ENCODE measurements at places on chromosomes 16 and 17.
A peak's percentile ranks its signal among the peaks of the same experiment; 100 is the strongest.

GRCh38 chr17:57569853-57570252 lies 175.2 kb downstream of the CCDC182 start:
- H3K36me3 ChIP-seq, result peaks cover 8% of the 10 kb centered on the region
- no peak overlapping the region for H3K4me3 ChIP-seq
- no peak for DNase-seq
- H3K27me3 ChIP-seq, result no peaks in the 10 kb centered on the region
- H3K27ac ChIP-seq, result no peak overlapping the region

DNA sequence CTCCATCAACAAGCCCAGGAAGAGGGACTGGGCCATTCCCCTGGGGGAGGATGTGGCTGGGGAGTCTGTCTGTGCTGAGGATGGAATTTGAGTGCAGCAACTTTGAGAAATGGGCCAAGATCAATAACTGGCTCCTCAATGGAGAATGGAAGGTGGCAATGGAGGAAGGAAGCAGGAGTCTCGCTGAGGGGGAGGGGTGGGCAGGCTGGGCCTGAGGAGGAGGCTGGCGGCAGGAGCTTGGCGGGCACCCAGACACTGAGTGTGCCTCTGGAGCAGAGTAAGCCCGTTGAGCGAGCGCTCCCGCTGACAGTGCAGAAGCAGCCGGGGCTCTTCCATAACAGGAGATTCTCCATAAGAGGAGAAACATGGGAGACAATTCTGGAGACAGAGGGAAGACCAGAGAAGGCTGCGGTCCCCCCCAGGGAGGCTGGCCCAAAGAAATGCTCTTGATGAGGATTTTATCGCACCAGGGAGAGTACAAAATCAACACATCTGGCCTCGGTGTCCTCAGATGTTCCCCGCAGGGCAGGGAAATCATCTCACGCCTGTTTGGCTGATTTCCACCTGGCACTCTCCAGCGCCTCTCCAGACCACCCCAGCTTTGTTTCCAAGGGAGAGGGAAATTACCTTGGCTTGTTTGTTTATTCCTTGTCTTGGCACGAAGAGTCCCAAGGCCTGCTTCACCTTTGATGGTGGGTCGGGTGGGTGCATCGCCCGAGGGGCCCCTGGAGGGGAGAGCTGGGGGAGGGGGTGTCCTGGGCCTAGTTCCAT lies 2.8 kb upstream of the MMP15 start:
- H3K36me3 ChIP-seq, result peaks cover 5% of the 10 kb centered on the region
- no peak for DNase-seq
- no peak overlapping the region for H3K4me3 ChIP-seq
- peaks cover 3% of the 10 kb centered on the region for H3K27me3 ChIP-seq

DNA sequence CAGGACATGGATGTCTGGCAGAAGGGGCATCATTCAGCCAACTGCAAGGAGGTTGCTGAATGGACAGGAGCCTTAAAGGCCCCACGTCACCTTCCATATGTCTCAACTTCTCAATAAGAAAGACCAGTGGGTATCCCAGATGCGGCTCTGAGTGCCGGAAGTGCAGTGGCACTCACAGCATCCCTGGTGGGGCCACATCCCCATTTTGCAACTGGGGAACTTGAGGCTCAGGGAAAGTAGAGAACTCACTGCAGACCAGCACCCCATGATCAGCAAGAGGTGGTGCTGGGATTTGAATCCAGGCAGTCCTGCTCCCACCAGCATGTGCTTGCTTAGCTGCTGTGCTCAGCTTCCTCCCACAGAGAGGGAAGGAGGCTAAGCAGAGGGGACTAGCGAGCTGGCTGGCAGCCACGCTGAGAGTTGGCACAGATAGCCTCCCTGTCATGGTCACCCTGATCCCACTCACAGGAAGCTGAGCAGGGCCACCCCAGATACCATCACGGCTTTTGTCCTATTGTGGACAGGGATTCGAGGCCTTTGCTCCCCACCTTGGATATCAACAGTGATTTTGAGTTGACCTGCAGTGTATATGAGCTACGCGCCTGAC lies 294.2 kb upstream of the FOXF1 start:
- H3K27ac ChIP-seq, result no peak overlapping the region
- DNase-seq, result no peak
- H3K4me3 ChIP-seq, result no peak overlapping the region
- peaks cover 9% of the 10 kb centered on the region for H3K27me3 ChIP-seq

GRCh38 chr16:78882751-78883150 lies 717.8 kb downstream of the MAF start:
- H3K4me3 ChIP-seq, result no peak overlapping the region
- no peak for DNase-seq
- no peak overlapping the region for H3K27ac ChIP-seq
- no peaks in the 10 kb centered on the region for H3K27me3 ChIP-seq
- H3K4me1 ChIP-seq, result no peaks in the 10 kb centered on the region
- H3K36me3 ChIP-seq, result no peaks in the 10 kb centered on the region

GRCh38 chr17:75548813-75549212 lies 23.3 kb downstream of the LLGL2 start:
- no peak for DNase-seq
- H3K36me3 ChIP-seq, result peaks cover 4% of the 10 kb centered on the region
- no peaks in the 10 kb centered on the region for H3K27me3 ChIP-seq
- H3K27ac ChIP-seq, result no peak overlapping the region

DNA sequence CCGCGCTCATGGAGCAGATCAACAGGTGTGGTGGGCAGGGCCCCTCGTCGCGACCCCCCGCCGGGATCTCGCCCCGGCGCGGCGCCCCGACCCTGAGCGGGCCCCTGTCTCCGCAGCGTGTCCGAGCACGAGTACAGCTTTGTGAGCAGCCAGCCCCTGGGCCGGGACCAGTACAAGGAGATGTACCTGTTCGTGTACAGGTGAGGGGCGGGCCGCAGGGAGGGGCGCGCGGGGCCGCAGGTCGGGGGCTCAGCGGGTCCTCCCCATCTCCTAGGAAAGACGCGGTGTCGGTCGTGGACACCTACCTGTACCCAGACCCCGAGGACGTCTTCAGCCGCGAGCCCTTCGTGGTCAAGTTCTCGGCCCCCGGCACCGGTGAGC lies 848 bp downstream of the DNASE1L2 start:
- H3K4me3 ChIP-seq, result no peak overlapping the region
- H3K36me3 ChIP-seq, result peaks cover 14% of the 10 kb centered on the region
- no peak for DNase-seq
- H3K27ac ChIP-seq, result no peak overlapping the region

DNA sequence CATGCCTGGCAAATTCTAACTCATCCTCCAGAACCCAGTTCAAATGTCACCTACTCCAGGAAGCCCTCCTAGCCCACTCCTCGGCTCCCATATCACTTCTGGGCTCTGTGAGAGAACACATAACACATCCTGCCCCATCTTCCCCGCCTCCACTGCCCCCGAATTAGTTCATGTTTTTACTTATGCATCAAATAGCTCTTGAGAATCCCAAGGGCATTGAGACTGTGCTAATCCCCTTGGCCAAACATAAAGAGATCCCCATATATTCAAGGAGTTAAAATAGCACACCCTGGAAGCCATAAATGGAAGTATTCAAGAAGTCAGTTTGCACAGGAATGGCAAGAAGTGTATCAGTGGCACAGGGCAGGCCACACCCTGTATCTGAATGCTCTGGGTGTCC lies 2.0 kb upstream of the CREBBP start:
- peaks cover 3% of the 10 kb centered on the region for H3K27me3 ChIP-seq
- no peak for DNase-seq
- peaks cover 18% of the 10 kb centered on the region for H3K4me1 ChIP-seq

- H3K36me3 ChIP-seq, result peaks cover 4% of the 10 kb centered on the region
- H3K4me1 ChIP-seq, result peaks cover 23% of the 10 kb centered on the region
- H3K27ac ChIP-seq, result no peak overlapping the region
- no peaks in the 10 kb centered on the region for H3K27me3 ChIP-seq
- DNase-seq, result no peak
Measured at GRCh38 chr17:29929006-29929532, 959 bp downstream of the SSH2 start.

GRCh38 chr17:6070913-6071511 lies 833 bp downstream of the WSCD1 start:
- H3K4me3 ChIP-seq, result no peak overlapping the region
- no peak for DNase-seq
- peaks cover 12% of the 10 kb centered on the region for H3K4me1 ChIP-seq
- H3K36me3 ChIP-seq, result peaks cover 5% of the 10 kb centered on the region
- peaks cover 32% of the 10 kb centered on the region for H3K27me3 ChIP-seq

DNA sequence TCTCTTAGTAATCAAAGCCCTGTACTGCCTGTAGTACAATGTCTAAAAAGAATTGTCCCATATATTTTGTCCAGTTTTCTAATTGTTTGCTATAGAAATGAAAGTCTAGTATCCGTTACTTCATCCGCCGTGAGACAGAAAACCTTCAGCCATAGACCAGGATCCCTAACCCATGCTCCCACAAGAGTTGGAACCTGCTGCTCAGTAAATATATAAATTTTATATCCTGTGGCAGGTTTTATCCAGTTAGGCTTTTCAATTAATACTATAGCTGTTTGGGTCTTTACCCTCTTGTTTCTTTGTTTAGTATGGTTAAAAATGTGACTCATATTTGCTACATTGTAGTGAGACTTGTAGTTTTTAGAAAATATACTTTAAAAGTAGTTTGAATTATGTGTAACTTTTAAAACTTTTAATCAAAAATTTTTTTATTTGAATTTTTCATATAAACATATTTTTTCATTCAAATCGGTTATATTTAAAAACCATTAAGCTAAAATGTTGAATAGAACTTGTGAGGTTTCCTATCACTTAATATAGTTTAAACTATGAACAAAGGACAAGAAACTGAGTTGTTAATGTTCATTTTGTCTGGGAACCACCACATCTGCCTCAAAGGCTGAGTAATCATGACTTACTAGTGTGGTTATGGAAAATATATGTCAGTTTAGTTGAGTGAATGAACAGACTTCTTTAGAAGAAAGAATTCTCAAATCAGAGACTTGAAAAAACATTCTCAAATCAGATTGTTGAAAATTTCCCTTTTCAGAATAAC lies 54.8 kb downstream of the VMP1 start:
- no peaks in the 10 kb centered on the region for H3K27me3 ChIP-seq
- no peak for DNase-seq
- H3K4me1 ChIP-seq, result peaks cover 3% of the 10 kb centered on the region
- no peak overlapping the region for H3K4me3 ChIP-seq
- no peak overlapping the region for H3K27ac ChIP-seq

DNA sequence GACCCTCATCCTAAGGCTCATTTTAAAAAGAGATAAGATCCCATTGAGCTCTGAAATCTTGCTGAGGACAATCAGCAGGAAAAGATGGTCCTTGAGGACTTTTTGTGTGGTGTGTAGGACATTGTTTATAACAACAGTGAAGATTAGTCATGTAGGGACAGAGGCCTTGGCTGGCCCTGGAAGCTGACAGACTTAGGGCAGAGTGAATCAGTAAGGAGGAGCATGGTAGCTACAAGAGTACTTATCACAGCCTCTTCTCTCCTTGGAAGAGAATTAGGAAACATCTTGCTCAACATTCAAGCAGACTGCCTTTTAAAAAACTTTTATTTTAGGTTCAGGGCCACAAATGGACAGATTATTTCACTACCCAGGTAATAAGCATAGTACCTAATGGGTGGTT lies 665.9 kb upstream of the SALL1 start:
- H3K27ac ChIP-seq, result no peak overlapping the region
- H3K4me3 ChIP-seq, result no peak overlapping the region
- no peaks in the 10 kb centered on the region for H3K36me3 ChIP-seq

- DNase-seq, result no peak
- no peaks in the 10 kb centered on the region for H3K27me3 ChIP-seq
- no peak overlapping the region for H3K27ac ChIP-seq
- no peaks in the 10 kb centered on the region for H3K4me1 ChIP-seq
- H3K4me3 ChIP-seq, result no peak overlapping the region
Measured at GRCh38 chr16:47129755-47130435, 13.8 kb downstream of the NETO2 start.

- no peaks in the 10 kb centered on the region for H3K4me1 ChIP-seq
- H3K27ac ChIP-seq, result no peak overlapping the region
- H3K36me3 ChIP-seq, result no peaks in the 10 kb centered on the region
- no peak for DNase-seq
- peaks cover 37% of the 10 kb centered on the region for H3K27me3 ChIP-seq
- H3K4me3 ChIP-seq, result no peak overlapping the region
Measured at GRCh38 chr17:5715478-5715877, 131.2 kb upstream of the NLRP1 start.

DNA sequence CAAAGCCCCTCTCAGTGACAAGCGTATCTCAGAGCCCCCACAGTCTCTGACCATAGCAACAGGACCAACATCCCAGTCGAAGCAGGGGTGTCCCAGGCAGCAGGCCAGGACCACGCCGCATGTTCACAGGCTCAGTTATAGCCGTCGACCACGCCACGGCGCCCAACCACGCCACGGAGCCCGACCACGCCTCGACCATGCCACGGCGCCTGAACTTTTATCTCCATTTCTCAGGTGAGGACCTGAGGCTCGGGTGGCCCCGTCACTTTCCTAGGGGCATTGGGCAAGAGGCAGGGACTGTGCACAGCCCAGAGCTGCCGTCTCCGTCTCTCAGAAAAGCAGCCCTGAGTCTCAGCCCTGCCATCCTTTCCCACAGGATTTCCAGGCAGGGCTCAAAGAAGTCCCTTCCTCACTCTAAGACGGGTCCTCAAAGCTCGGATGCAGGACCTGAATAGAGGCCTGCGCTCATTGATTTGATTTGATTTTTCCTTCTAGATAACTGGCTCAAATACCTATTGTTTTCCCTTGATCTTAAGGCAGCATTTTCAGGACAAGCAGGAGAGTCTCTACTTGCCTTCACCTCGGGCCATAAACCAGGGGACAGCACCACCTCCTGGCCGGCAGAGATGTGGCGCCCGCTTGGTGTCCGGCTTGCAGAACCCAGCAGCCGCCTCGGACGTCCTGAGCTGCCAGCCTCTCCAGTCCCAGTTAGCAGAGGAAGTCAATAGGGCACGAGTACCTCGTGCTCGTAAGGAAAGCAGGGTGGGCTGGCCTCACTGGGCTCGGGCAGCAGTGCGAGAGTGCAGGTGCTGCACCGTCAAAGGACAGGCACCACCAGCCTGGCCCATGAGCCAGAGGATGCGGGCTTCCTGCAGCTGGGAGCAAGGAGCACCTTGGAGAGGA lies 38.8 kb downstream of the C16orf95 start:
- no peak overlapping the region for H3K4me3 ChIP-seq
- DNase-seq, result peak; percentile 34
- peaks cover 4% of the 10 kb centered on the region for H3K4me1 ChIP-seq
- no peak overlapping the region for H3K27ac ChIP-seq
- peaks cover 8% of the 10 kb centered on the region for H3K27me3 ChIP-seq
- no peaks in the 10 kb centered on the region for H3K36me3 ChIP-seq

DNA sequence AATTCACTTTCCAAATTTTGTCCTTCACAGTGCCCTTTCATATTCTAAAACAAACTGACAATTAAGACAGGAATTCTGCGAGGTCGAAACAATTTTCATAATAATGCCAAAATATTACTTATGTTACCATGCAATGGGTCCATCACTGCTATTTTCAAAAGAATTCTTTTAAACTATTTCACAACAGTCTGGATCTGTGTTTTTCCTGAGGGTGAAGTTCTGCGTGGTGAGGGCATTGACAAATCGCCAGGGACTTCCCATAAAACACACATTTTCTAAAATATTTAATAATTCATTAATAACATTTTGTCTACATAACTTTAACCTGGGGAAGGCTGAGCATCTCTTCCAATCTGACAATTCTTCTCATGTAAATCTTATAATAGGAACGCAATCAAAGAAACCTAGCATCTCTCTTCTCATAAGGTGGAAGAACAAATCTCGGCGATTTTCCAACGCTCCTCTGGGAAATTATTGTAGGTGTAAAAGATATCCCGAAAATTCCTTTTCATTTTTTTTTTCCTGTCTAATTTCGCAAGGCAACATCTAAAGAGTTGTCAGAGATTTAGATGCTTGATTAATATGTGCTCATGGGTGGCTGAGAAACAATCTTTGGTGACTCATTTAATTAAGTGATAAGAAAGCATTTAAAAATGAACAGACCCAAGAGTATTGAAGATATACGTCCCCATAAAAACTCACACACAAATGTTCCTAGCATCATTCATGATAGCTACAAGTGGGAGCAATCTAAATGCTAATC lies 41.5 kb downstream of the CALB2 start:
- H3K4me3 ChIP-seq, result no peak overlapping the region
- no peaks in the 10 kb centered on the region for H3K36me3 ChIP-seq
- peaks cover 20% of the 10 kb centered on the region for H3K27me3 ChIP-seq
- peaks cover 3% of the 10 kb centered on the region for H3K4me1 ChIP-seq

Data from memory B cell (primary cell).